ENCODE measurements at places on chromosomes 16 and 17. TPM values are rescaled to one million over a fixed set of nuclear protein-coding genes. Genes with fewer than 3 reads are reported as not detected.
A peak's percentile ranks its signal among the peaks of the same experiment; 100 is the strongest.

Gene MGAT5B
- 0.40 TPM for total RNA-seq

GRCh38 chr17:73952082-73952479, 251.4 kb upstream of the RPL38 start:
- no peaks in the 10 kb centered on the region for H3K36me3 ChIP-seq
- H3K4me3 ChIP-seq, result peak overlapping the region; percentile 5
- no peak overlapping the region for H3K27ac ChIP-seq
- peak; percentile 65 for DNase-seq
- peaks cover 42% of the 10 kb centered on the region for H3K27me3 ChIP-seq
- peaks cover 10% of the 10 kb centered on the region for H3K4me1 ChIP-seq

GRCh38 chr17:43918026-43918389, 10.7 kb upstream of the MPP2 start:
- no peak for DNase-seq
- peaks cover 4% of the 10 kb centered on the region for H3K4me1 ChIP-seq
- peaks cover 38% of the 10 kb centered on the region for H3K27me3 ChIP-seq
- H3K27ac ChIP-seq, result no peak overlapping the region

Gene MT4
- not detected for total RNA-seq

Gene NARF
- 32.1 TPM for total RNA-seq

GRCh38 chr17:2545393-2545792, 33.7 kb upstream of the METTL16 start:
- H3K4me3 ChIP-seq, result no peak overlapping the region
- no peak overlapping the region for H3K27ac ChIP-seq
- H3K4me1 ChIP-seq, result no peaks in the 10 kb centered on the region
- H3K36me3 ChIP-seq, result no peaks in the 10 kb centered on the region
- no peaks in the 10 kb centered on the region for H3K27me3 ChIP-seq

Gene SLC6A2
- total RNA-seq, result 2.3 TPM

DNA sequence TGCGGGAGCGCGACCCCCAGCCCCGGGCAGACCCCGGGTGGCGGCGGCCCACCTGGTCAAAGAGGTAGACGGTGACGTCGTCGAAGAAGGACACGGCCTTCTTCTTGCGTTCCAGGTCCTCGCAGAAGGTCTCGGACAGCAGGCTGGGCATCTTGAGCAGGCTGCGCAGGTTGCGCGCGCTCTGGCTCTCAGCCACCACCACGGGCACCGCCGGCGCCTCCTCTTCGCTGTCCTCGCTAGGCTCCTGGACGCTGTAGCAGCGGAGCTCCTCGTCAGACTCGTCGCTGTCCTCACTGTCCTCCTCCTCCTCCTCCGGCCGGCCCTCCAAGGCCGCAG, 45.2 kb upstream of the PVALEF start:
- H3K4me3 ChIP-seq, result no peak overlapping the region
- H3K27ac ChIP-seq, result peak overlapping the region; percentile 29
- peaks cover 31% of the 10 kb centered on the region for H3K4me1 ChIP-seq
- peaks cover 18% of the 10 kb centered on the region for H3K27me3 ChIP-seq

Gene PKMYT1
- total RNA-seq, result 3.6 TPM

DNA sequence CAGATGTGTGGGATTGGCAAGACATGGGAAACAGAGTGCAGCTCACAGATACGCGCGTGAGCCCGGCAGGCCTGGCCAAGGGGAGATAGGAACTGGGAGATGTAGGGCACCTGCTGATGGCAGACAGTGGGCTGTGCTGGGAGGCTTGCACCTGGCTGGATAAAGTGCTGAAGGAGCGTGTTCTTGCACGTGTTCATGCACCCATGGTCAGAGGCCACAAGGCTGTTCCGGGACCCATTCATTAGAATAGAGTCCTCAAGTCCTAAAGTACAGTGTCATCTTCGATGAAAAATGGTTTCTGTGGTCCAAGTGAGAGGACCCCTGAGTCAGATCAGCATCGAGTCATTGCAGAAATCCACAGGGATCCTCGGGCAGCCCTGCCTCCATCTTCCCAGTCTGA, 236.4 kb downstream of the CCDC182 start:
- no peaks in the 10 kb centered on the region for H3K36me3 ChIP-seq
- no peak overlapping the region for H3K27ac ChIP-seq
- H3K4me3 ChIP-seq, result no peak overlapping the region
- no peak for DNase-seq
- peaks cover 3% of the 10 kb centered on the region for H3K27me3 ChIP-seq
- H3K4me1 ChIP-seq, result peaks cover 14% of the 10 kb centered on the region

Gene TBC1D26
- total RNA-seq, result 0.31 TPM

DNA sequence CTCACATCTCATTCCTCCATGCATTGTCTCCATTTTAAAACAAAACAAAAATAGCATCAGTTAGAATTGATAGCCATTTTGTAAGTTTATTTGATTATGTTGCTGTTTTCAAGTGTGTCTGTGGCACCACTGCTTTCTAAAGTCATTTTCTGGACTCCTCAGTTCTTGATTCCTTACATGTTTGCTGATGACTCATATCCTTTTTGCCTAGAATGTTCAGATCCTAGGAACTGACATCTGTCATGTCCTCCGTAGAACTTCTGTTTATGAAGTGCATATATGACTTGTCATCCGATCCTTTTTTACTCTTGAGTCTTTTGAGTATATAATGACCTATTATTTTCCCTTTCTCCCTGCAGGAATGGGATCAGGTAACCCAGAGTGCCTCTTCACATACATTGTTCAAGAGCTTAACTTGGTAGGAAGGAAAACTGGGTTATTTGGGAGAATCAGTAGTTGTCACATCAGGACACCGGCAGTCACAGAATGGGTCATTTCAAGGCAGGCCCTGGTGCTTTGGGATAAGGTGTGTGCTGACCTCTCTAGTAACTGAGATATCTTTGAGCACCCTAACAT, 69.2 kb downstream of the MAP2K4 start:
- no peak overlapping the region for H3K4me3 ChIP-seq
- no peak for DNase-seq
- no peaks in the 10 kb centered on the region for H3K4me1 ChIP-seq
- H3K27me3 ChIP-seq, result no peaks in the 10 kb centered on the region
- peaks cover 7% of the 10 kb centered on the region for H3K36me3 ChIP-seq
- H3K27ac ChIP-seq, result no peak overlapping the region

Gene MSLN
- total RNA-seq, result 0.31 TPM

Gene FBXL19
- 6.3 TPM for total RNA-seq

DNA sequence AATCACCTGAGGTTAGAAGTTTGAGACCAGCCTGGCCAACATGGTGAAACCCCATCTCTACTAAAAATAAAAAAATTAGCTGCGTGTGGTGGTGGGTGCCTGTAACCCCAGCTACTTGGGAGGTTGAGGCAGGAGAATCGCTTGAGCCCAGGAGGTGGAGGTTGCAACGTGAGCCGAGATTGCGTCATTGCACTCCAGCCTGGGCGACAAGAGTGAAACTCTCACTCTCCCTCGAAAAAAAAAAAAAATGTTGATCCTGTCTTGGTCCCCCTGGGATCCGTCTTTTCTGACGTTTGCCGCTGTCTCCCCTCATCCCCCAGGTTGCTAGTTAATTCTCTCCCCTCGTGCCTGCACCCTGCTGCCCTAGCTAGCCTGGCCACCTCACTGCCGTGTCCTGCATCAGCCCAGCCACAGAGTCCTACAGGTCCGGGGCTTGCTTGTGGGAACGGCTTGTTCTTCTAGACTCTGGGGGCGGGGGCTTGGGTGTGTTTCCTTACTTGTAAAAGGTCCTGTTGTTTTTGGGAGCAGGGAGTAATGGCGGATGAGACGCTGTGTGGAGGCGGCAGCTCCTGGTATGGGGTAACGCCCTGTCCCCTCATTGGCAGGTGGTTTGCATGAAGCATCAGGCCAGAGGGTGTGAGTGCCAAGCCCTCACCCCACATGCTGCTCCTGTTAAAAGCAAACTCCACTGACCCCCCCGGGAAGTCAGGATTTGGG, 44.6 kb downstream of the PGS1 start:
- peaks cover 26% of the 10 kb centered on the region for H3K4me1 ChIP-seq
- no peaks in the 10 kb centered on the region for H3K27me3 ChIP-seq
- no peak for DNase-seq
- H3K27ac ChIP-seq, result no peak overlapping the region
- no peak overlapping the region for H3K4me3 ChIP-seq

DNA sequence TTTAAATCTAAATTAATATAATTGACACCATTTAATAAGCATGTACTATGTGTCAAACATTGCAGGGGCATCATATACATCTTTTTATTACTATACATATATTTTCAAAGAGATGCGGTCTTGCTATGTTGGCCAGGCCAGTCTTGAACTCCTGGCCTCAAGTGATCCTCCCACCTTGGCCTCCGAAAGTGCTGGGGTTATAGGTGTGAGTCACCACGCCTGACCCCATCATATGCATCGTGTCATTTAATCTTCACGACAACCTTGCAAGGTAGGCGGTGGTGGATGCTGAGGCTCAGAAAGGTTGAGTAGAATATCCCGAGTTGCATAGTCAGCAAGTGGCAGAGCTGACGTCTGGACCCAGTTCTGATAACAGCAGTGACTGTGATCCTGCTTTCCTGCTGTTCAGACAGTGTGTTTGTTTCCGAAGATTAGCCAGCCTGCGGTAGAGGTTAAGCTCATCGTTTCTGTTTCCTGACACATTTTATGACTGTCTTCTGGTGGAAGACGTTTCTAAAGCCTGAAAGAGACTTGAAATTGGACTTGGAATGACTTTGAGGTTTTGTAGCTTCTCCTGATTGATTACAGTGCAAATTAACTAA, 316.6 kb downstream of the SNX29 start:
- peaks cover 4% of the 10 kb centered on the region for H3K4me1 ChIP-seq
- H3K27me3 ChIP-seq, result no peaks in the 10 kb centered on the region
- DNase-seq, result no peak
- no peaks in the 10 kb centered on the region for H3K36me3 ChIP-seq
- no peak overlapping the region for H3K4me3 ChIP-seq

DNA sequence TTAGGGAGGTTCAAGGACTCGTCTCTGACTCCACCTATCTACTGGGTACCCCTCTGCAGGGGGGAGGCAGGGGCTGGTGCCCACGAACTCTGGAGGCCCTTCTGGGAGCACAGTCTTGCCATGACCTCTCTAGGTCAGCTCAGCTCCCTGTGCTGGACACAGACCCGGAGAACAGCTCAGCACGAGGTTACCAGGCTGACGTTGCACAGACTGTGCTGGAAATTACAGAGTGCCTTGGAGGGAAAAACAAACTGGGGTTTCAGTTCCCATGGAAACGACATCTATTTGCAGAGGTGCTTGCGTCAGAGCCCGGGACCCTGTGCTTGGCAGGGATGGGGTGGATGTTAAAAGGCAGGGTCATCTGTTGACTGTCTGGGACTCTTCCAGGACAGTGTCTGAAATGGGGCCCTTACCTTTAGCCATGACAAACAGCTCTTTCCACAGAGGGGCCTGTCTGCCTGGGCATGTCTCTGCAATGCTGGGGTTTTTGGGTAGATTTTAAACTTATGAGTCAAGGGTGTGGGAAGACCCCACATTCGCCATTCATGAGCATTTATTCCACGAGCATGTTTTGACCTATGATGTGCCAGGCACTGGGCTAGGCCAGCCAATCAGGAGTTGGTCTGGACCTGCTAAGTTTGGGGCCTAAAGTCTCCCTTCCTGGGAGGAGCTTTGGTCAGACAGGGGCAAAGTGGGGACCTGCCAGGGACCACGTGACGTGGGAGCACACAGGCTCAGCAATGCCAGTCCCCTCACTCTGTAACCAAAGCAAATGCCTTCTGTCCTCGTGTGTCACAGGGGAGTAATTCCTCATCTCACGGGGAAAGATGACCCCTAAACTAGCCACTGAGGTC, 22.5 kb downstream of the CCR7 start:
- H3K4me3 ChIP-seq, result no peak overlapping the region
- H3K36me3 ChIP-seq, result no peaks in the 10 kb centered on the region
- H3K27me3 ChIP-seq, result no peaks in the 10 kb centered on the region
- DNase-seq, result peak; percentile 98
- peaks cover 73% of the 10 kb centered on the region for H3K4me1 ChIP-seq

DNA sequence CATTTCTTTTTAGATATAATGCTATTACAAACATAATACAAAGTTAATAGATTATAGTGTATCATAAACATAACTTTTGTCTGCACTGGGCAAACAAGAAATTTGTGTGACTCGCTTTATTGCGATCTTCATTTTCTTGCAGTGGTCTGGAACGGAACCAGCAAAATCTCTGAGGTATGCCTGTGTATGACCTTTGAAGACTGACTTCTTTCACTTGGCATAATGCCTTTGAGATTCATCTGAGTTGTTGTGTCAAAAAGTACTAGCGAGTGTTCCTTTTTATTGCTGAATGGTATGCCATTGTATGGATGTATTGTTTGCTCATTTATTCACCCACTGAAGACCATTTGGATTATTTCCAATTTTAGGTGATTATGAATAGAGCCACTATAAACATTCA, 69.2 kb downstream of the TANC2 start:
- peaks cover 2% of the 10 kb centered on the region for H3K4me1 ChIP-seq
- no peaks in the 10 kb centered on the region for H3K27me3 ChIP-seq
- no peak overlapping the region for H3K27ac ChIP-seq
- no peaks in the 10 kb centered on the region for H3K36me3 ChIP-seq
- no peak for DNase-seq
- no peak overlapping the region for H3K4me3 ChIP-seq

- H3K4me1 ChIP-seq, result no peaks in the 10 kb centered on the region
- H3K27ac ChIP-seq, result no peak overlapping the region
- H3K4me3 ChIP-seq, result no peak overlapping the region
Observed at GRCh38 chr17:60095381-60095780, 16.7 kb upstream of the HEATR6 start.

GRCh38 chr16:87392821-87393679, 914 bp downstream of the MAP1LC3B start:
- H3K27me3 ChIP-seq, result no peaks in the 10 kb centered on the region
- H3K36me3 ChIP-seq, result no peaks in the 10 kb centered on the region
- H3K4me1 ChIP-seq, result peaks cover 19% of the 10 kb centered on the region
- peak overlapping the region; percentile 71 for H3K4me3 ChIP-seq

Gene SDR42E1
- total RNA-seq, result 0.93 TPM
